ENCODE measurements at places on chromosomes 12 and 14.
A peak's percentile ranks its signal among the peaks of the same experiment; 100 is the strongest.

GRCh38 chr12:69475237-69475975, 5.2 kb downstream of the FRS2 start:
- DNase-seq, result no peak

DNA sequence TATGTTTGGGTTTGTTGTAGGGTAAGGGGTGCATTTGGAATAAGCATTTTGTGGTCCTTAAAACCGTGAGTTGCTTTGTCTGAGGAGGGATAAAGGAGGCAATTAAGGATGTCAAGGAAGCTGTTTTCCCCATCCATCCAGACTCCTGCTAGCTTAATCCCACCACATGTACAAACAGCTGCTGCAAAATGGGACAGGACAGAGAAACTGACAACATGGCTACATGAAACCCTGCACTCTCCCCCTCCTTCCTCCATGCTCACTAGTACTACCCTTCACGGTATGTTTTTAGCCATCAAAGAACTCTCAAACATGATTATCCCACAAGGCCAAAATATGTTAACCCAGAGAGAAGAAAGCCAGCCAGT, 20.6 kb downstream of the ST8SIA1 start:
- DNase-seq, result no peak

- no peak for DNase-seq
Measured at GRCh38 chr14:76115010-76115422, 36.7 kb upstream of the GPATCH2L start.

- no peak for DNase-seq
Measured at GRCh38 chr14:31933716-31934115, 143.4 kb upstream of the ARHGAP5 start.

GRCh38 chr12:52605542-52605941, 4.3 kb upstream of the KRT72 start:
- no peak for DNase-seq

- no peak for DNase-seq
Measured at GRCh38 chr12:6688543-6688998, 604 bp downstream of the ZNF384 start.

DNA sequence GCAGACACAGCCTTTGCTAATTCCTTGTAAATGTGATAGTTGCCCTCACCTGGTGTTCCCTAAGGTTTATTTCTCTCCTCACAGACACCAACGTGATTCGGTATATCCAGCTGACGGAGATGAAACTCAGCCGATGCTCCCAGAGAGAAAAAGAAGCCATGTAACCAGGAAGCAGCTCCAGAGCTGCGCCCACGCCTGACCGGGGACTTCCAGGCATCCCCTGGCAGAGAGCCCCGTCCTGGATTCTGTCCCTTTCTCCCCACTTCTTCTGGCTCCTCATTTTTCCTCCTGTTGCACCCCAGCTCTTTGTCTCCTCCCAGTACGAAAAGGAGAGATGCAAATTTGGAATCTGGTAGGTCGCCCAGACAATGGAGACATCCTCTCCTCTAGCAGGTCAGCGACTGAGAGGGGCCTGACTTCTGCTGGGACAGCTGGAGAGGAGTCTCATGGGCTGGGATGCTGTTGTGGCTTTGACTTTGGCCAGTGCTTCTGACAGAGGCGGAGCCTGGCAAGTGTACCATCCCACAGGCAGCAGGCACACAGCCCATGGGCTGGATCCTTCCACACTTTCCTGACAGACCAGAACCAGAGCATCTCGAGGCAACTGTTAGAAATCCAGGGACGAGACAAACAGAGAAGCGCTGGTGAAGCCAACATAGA, 29.4 kb downstream of the TTC9 start:
- DNase-seq, result no peak

- no peak for DNase-seq
Measured at GRCh38 chr14:27096091-27096490, 498.3 kb upstream of the NOVA1 start.

DNA sequence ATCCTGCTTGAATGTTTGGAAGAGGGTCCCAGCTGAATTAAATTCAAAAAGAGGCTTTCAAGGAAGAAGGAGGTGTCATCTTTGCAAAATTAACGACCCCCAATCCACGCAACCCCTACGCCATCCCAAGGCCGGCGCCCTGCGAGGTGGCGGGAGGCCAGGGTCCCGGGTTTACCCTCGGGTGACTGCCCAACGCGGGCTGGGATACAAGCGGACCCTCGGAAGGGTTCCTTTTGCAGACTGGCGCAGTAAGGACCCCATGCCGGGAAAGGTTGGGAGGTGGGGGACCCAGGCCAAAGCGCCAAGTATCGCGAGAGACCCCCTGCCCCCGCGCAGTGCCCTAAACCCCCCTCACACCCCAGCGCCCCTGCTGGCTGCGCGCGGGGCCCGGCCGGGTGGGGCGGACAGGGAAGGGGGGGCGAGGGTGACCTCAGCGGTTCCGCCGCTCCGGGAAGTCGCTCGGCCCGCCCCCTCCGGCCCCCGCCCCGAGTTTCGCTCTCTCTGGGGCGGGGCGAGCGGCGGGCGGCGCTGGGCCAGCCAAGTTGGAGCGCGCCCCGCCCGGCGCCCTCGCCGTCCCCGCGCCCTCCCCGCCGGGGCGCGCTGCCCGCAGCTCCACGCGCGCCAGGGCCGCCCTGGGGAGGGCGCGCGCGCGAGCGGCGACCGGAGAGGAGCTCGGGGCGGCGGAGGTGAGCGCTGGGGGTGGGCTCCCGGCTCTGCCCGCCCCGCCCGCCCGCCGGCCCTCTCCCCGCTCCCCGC, 708 bp upstream of the ZBTB42 start:
- peak; percentile 29 for DNase-seq

GRCh38 chr12:110591451-110592051, 8.4 kb upstream of the PPTC7 start:
- no peak for DNase-seq

DNA sequence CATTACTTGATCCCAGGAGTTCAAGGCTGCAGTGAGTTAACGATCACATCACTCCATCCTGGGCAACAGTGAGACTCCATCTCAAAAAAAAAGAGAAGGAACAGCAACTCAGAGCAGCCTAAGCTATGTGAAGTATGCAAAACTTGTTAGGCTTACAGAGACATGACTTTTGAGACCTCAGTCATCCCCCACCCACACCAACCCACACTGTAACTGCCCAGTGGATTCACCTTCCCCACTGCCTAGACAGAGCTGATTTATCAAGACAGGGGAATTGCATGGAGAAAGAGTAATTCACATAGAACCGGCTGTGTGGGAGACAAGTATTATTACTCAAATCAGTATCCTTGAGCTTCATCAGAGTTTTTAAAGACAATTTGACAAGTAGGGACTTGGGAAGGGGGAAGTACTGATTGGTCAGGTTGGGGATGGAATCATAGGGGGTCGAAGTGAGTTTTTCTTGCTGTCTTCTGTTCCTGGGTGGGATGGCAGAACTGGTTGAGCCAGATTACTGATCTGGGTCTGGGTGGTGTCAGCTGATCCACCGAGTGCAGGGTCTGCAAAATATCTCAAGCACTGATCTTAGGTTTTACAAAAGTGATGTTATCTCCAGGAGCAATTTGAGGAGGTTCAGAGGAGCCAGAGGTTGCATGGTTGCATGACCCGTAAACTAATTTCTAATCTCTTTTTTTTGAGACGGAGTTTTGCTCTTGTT, 6.2 kb upstream of the WDR89 start:
- no peak for DNase-seq

DNA sequence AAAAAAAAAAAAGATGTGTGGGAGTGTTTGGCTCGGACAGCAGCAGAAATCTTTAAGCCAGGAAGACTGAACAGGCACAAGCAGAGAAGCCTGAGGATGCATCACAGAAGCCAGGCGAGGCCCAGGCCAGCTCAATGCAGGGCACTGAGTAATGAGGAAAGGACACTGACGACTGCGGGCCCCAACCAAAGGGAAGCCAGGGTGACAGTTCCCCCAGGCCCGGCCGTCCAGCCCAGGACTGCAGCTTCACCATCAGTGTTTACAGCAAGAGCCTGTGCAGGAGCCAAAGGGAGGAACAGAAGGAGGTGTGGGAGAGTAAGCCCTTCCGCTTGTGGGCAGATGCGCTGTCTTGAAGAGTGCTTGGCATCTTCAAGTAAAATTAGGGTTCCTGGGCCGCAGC, 205.3 kb upstream of the SFSWAP start:
- DNase-seq, result no peak

GRCh38 chr14:32512813-32513212, 183.7 kb downstream of the AKAP6 start:
- DNase-seq, result no peak

DNA sequence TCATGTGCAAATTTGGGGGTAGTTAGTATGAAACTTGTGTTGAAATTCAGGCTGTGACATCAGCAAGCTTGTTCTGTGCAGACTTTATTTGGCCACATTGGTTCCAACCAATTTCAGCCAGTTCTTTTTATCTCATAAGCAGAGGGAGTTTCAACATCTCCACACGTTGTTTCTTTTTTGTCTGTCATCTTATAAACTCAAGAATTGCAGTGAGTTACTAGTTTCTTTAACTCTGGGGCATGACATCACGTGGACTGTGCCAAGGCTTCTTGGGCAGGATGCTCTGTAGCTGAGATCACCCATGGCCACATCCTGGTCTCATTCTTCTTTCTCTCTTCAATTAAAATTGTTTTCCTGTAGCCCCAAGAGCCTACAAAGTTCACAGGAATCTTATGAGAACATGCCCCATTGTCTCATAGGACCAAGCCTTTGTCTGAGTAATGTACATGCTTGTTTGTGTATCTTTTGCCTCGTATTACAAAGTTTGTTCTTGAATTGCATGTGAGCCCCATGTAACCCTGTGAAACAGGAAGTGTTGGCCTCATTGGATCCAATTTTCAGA, 982.0 kb upstream of the TMEM132C start:
- peak; percentile 55 for DNase-seq

- no peak for DNase-seq
Measured at GRCh38 chr12:132238884-132239283, 90.5 kb downstream of the GALNT9 start.

GRCh38 chr12:29082522-29082921, 66.6 kb upstream of the FAR2 start:
- no peak for DNase-seq

- no peak for DNase-seq
Measured at GRCh38 chr12:6700646-6701051, at the start of gene PIANP. TSS of gene PIANP (minus strand) at chr12:6700815. CDS start at chr12:6698061, 2,754 bp downstream.

DNA sequence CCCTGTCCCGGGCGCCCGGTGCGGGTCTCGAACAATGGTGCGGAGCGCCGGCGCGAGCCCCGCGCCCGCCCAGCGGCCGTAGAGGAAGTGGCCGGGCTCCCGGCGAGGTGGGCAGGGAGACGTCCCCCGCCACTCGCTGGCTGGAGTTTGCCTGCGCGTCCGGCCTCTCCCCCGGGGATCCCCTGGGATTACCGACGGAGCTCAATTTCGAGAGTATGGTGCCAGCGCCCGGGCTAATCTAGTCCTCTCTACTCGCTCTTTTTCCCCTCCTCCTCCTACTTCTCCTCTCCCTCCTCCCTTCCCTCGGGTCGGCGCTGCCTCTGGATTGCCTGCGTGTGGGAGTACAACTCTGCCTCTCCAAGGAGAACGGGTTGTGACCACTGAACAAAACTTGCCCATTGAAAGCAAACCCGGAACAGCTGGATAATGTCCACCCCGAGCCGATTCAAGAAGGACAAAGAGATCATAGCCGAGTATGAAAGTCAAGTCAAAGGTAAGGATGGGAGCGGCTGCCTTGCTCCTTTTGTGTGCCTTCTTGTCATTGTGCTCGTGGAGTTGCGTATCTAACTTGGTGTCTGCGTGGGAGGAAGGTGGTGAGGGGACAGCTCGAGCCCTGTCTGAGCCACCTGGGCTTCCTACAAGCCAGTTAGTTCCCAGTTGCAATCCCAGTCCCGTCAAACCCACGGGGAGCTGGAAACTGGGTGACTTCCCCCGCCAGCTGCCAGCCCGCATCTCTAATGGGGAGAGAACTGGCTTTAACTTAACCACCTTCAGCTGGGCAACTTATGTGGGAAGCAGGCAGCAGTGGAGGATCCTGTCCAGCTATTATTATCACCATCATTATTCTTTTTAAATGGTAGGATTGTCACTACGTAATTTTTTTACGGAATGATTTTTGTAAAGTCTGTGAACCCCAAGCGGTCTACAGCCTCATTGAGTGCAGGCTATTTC, at the start of gene SRGAP1:
TSS of gene SRGAP1 (plus strand) at position 310 of the 951 bp plus-strand sequence. CDS start at position 427, 117 bp downstream.
- no peak for DNase-seq

DNA sequence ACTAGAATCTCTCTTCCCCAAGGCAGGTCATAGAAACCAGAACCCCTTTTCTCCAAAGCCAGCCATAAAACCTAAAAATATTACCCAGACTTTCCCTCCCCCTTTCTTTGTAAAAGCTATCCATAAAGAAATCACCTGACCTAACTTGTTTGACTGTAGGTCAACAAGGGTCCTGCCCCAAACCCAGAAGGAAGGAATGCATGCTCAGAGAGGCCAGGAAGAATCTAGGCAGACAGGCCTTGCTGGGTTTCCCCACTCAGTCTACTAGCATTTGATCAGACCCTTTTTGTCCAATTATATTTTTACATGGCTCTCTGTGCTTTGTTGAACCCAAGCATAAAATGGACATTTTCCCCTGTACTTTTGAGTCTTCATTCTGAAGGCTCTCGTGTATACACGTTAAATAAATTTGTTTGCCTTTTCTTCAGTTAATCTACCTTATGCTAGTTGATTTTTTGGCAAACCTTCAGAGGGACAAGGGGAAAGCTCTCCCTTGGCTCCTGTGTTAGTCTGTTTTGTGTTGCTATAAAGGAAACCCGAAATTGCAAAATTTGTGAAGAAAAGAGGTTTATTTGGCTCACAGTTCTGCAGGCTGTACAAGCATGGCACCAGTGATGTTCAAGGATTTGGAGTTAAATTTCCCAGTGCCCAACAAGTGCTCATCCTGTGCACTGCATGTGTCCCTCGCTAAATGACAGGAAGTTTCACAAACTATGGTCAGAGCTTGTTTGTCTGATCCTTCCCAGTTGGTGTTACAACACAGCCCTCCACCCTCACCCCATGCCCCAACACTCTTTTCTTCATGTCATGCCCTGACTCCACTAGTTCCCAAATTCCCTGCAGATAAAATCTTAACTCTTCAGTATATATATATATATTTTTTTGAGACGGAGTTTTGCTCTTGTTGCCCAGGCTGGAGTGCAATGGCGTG, 14.2 kb upstream of the RASSF3 start:
- no peak for DNase-seq

- no peak for DNase-seq
Measured at GRCh38 chr14:31194661-31195060, 12.9 kb downstream of the HECTD1 start.

DNA sequence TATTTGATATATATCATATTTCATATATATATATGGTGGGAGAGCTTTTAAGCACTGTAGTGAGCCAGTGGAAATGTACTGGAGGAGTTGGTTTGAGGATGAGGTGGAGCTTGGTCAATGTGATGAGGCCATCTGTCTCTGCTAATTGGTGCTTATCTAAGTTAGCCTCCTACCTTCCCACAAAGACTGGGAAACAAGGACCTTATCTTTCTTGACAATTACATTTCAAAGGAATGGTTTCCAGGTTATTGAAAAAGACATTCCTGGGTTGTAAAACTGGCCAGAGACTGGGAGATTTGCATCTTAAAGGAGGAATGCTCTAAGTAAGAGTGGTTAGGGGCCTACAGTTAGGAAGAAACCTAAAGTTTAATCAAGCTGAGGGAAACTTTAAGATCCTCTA, 212.8 kb upstream of the SYT1 start:
- DNase-seq, result no peak

- DNase-seq, result no peak
Measured at GRCh38 chr12:52413202-52413601, 7.1 kb upstream of the KRT82 start.

GRCh38 chr12:50825372-50825838, 17.3 kb upstream of the TMPRSS12 start:
- DNase-seq, result peak; percentile 50
